Activated CD4-positive, CD25-positive, alpha-beta regulatory T cell treated with anti-CD3 and anti-CD28 coated beads, Interleukin-2, amount 50 U/mL, for 16 hours (primary cell): ENCODE measurements at places on chromosomes 7 and 10.

GRCh38 chr7:142560166-142560565 is 189.1 kb upstream of the PRSS1 start:
- no peak for DNase-seq

DNA sequence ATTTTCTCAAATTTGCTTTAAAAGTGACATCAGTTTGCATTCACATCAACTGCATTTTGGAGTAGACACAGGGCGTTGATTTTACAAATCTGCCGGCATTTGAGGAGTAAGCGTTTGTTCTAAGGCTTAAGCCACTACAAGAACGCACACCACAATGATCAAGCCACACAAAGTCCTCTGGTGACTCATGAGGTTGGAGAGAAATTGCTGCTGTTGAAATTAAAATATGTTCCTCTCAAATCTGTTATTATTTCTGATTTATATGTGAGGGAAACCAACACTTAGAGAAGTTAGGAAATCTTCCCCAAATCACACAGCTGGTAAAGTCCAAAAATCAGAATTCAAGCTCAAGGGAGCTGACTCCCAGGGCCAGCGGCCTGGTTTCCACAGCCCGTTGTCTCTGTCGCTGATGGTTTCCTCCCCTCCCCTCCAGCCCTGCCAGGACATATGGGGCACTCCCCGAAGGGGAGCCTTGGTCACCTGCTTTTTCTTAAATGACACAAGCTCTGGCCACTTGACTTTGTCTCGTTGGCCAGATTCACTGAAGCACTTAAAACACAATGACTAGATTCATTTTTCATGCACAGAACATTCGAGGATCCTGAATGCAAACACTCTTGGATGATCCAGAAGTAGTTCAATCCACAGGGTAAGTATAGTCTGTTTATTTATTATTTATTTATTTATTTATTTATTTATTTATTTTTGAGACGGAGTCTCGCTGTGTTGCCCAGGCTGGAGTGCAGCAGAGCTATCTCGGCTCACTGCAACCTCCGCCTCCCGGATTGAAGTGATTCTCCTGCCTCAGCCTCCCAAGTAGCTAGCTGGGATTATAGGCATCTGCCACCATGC is 29.2 kb upstream of the KLF6 start:
- no peak for DNase-seq

- DNase-seq, result no peak
Observed at GRCh38 chr10:46228563-46229071, 58.2 kb upstream of the ANTXRL start.

DNA sequence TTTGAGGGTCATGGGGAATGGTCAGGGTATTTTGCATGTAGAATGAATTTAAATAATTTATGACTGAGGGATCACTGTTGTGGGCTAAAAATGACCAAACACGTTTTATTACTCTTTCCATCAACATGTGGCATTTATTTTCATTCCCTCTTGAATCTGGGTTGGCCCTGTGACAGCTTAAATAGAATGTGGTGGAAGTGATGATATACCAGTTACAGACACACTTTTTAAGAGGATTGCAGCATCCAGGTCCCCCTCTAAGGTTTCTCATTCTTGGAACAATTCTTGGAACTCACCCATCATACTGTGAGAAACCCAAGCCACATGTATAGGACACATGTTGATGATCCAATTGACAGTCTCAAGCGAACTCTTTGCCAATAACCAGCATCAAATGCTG is 272.4 kb downstream of the ETV1 start:
- no peak for DNase-seq

DNA sequence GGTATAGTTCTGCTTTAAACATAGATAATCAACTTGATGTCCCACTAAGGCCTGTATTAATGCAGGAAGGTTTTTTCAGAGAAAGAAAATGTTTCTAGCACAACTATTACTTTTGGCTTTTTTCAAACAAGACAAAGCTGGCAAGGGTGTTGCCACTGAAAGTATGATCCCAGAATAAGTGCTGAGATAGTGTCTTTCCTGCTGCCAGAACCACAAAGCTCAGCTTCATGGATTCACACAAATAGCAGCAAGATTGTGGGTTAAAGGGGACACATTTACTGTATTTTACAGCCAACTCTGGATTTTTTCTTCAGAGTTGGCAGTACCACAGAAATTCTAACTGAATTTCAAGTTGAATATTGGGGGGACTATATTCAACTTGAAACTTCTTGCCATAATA is 4.3 kb downstream of the NCOA4 start:
- no peak for DNase-seq

DNA sequence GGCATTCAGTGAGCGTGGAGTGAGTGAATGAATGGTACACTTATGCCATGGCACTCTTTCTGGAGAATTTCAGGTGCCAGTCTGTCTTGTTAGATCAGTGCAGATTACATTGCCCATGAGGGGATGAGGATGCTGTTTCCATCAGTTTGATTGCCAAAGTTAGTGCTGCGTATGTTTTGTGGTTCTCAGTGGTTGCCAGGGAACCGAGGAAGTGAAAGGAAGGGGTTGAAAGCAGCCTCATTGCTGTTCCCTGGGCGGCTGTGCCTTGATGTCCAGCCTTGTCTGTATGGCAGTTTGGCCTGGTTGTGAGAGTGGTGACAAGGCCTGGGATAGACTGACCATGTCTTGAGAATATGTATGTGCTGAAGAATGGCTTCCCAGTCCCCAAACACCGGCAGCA is 30.2 kb downstream of the WBP1L start:
- DNase-seq, result no peak

DNA sequence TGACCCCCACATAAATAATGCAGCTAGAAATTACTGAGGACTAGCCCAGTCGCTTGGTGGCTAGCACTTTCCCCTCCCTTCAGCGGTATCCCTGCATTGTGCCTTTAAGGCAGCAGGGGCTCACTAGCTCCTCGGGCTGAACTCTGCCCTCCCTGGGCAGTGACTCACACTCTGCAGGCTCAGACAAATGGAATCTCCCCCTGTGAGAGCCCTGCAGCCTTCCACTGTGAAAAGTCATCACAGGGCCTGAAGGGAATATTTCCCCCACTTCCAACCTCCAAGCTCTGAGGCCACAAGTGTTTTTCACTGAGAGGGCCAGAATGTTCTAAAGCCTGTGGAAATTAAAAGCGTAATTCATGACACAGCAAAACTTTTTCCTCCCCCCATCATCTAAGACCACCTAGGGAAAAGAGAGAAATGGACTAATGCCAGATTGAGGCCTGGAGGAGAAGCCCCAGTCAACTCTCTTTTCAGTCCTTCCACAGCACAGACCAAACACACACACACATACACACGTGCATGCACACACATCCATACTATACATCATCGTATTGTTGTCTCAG is 93.6 kb upstream of the COL1A2 start:
- no peak for DNase-seq

GRCh38 chr7:152664636-152665035 is 11.3 kb downstream of the XRCC2 start:
- no peak for DNase-seq

DNA sequence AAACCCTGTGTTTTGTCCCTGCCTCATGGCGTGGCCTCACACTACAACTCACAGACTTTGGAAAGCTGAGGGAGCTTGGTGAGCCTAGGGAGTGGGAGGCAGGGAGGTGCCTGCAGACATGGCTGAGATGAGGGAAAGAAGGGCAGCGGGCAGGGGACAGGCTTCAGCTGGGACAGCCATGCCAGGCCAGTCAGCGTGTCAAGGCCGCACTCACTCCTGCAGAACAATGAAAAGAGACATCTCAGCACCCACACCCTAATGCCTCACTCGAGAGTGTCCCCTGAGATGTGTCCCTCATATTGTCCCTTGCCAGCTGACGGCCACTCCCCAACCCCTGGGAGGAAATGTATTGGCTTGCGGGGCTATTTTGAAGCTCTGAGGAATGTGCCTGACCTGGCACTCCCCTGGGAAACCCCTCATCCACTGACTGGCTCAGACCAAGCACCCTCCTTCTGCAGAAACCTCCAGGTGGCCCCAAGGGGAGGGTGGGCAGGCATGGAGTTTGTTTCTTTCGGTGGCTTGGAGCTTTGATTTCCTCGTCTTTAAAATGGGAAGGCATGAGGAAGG is 31.6 kb downstream of the SH3PXD2A start:
- DNase-seq, result no peak

GRCh38 chr10:103284170-103284569 is 7.2 kb downstream of the INA start:
- no peak for DNase-seq

GRCh38 chr10:61244261-61244775 is 208.9 kb downstream of the TMEM26 start:
- DNase-seq, result no peak

DNA sequence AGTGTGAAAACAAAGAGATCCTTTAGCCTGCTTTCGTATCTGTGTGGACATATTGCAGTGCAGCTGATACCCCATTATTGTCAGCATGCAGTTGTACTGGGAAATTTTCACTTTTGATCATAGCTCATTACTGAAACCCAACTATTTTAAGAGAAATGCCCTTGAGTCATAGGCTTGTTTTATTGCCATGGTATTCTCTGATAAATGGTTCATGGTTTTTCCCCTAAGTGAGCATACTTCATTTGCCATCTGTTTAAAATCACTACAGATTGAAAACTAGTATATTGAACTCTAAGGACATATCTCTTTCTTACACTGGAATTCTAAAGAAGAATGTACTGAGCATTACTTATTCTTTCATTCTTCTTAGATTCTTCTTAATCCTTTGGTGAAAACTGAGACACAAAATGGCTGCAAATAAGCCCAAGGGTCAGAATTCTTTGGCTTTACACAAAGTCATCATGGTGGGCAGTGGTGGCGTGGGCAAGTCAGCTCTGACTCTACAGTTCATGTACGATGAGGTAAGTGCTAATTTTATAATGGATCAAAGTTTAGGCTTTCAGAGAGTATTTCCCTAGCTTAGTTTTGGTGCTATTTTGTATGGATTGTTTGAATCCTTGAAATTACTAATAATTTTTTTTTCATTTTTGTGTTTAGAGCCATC is 63.0 kb downstream of the RALA start:
- DNase-seq, result no peak

DNA sequence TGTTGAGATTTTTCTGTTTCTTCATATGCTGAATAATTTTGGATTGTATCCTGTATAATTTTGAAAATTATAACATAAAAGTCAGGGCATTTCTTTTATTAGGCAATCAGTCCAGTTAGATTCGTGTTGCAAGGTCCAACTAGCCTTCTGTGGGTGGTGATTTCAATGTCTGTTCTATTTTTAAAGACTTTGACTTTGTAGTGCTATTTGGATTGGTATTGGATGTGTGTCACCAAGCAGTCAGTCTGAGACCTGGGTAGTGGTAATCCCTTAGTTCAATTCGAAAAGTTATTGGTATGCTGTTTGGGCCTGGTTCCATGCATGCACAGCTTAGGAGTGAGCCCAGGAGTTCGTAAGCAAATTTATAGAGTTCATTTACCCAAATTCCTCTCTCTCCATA is 82.2 kb downstream of the EPDR1 start:
- DNase-seq, result no peak
